ENCODE measurements at places on chromosomes 4 and X.
A peak's percentile ranks its signal among the peaks of the same experiment; 100 is the strongest.

DNA sequence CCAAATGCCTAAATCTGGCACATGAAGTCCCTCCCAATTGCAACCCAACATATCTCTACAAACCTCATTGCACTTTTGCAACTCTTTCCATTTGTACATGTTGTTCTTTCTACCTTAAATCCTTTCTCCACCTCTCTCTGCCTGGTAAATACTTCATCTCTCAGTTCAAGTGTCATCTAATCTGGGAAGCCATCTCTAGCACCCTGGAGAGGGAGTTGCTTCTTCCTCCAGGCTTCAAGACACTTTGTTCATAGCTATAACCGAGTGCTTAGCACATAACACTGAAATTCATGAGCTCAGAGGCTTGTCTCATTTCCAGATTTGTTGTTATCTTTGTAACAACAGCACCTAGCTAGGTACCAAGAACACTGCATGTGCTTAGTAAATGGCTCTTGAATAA lies 114.8 kb upstream of the NAP1L5 start:
- DNase-seq: no peak

- no peak for DNase-seq
These were observed 9.0 kb downstream of the TNIP2 start for GRCh38 chr4:2746891-2747695.

- DNase-seq: no peak
These were observed 117.2 kb downstream of the CFAP299 start for GRCh38 chr4:80452768-80453167.

DNA sequence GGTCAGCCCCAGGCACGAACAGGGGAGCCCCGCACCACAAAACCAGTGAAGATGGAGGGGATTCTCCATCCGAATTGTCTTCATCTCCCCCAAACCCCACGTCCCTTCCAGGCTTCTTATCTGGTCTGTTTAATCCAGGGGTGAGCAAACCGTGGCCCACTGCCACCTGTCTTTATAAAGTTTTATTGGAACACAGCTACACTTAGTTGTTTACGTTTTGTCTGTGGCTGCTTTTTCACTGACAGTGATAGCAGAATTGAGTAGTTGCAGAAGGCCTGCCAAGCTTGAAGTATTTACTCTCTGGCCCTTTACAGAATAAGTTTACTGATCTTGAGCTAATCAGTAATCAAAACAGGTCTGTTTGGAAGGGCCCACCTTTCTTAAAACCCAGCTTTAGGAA lies 324.0 kb downstream of the ARHGAP10 start:
- no peak for DNase-seq

DNA sequence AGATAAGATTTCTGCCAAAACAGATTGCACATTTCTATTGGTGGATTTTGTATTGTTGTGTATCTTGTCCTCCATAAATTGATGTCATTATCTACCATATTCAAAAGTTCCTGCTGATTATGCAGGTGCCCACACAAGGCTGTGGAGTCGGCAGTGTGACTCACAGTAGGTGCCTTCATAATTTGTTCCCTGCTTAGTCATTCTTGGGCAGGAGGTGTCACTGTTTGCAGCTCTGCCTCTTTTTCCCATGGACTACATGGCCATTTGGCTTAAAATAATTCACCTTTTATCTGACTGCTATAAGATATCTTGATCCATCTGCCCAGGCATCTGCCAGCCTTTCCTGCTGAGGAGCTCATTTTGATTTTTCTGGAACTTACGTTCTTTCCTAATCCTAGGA lies 33.6 kb upstream of the ENPEP start:
- DNase-seq: no peak

- DNase-seq: no peak
These were observed 6.8 kb downstream of the VGLL1 start for GRCh38 chrX:136538811-136539210.

DNA sequence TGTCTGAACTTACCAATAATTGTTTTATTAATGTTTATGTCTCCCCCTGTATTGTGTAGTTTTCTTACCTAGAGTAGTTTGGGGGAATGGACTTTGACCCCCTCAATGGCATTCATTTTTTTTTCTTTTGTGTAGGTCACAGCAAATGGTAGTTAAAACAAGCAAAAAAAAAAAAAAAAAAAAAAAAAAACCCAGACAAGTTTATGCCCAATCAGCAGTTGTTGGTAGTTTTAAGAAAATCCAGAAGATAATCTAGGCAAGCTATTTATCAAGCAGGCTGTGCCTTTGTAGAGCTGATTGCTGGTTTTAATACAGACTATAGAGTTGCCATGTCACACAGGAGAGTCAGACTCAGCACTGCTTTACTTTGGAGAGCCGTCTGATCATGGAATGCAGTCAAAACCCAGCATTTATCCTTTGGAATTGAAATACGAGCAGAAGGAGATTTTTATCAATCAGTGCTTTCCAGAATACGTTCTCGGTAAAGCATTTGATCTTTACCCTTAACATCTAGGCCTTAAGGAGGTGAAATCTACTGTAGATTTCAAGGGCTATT lies 16.6 kb downstream of the DCUN1D4 start:
- no peak for DNase-seq

GRCh38 chr4:93467484-93468155 lies 360.9 kb upstream of the ATOH1 start:
- DNase-seq: no peak

DNA sequence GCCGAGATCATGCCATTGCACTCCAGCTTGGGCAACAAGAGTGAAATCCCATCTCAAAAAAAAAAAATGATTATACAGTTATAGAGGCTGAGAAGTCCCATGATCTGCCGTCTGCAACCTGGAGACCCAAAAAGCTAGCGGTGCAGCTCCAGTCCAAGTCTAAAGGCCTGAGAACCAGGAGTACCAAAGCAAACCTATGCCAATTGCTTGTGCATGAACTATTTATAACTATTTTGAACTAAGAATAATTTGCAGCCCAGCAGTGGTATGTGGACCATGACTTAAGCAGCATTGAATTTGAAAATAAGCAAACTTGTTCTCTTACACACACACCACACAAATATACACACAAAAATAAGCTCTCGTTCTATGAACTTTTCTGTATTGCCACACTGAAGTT lies 51.8 kb downstream of the TASL start:
- DNase-seq: no peak

- peak; percentile 11 for DNase-seq
These were observed 131.4 kb downstream of the KLHL13 start for GRCh38 chrX:117985241-117985640.

GRCh38 chrX:17580539-17581152 lies 156.6 kb upstream of the SCML1 start:
- no peak for DNase-seq

DNA sequence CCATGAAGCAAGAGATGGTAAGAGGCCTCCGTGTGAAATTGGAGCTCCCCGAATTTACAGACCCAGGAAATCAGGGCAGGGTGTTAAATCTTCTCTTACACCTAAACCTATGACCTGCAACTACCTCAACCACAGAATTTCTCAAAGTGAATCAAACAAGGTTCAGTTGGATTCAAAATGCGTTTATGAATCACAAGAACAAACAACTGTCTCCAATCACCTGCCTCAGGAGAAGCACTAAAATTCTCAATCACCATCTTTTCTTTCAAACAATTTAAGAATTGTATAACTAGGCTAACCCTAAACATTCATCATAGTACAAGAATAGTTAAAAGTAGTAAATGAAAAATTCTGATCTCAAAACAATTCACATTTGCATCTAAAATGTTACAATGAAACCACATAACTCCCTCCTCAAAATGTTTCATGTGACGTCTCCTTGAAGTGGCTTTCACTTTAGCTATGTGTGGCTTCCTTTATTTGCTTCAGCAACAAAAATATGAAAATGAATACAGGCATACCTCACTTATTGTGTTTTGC lies 19.2 kb downstream of the PPP3CA start:
- DNase-seq: peak; percentile 25

- no peak for DNase-seq
These were observed 36.3 kb upstream of the AREG start for GRCh38 chr4:74408639-74409038.

GRCh38 chr4:148530114-148530513 lies 87.9 kb upstream of the NR3C2 start:
- DNase-seq: no peak

DNA sequence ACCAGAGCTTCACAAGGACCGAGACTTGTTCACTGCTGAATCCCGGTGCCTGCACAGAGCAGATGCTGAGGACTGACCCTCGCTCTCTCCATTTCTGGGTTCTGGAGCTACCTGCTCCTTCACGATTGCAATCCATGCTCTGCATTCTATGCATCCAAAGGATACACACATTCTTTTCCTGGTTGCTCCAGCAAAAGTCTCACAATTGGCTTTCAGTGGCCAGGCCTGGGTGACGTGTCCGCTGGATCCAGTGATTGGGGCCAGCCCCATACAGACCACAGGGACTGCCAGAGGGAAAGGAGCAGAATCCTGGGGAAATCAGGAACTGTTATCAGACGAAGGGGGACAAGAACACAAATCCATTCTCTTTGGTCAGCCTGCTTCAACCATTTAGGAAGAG lies 14.9 kb upstream of the CDKN2AIP start:
- DNase-seq: no peak

GRCh38 chr4:73740353-73740778 lies at the start of gene CXCL8:
CXCL8 (plus strand) TSS chr4:73740569; CDS start chr4:73740659, 90 bp downstream.
- DNase-seq: no peak

- DNase-seq: no peak
These were observed 553.3 kb upstream of the MAGEB2 start for GRCh38 chrX:29662101-29662500.

GRCh38 chr4:152085657-152086056 lies 324.9 kb upstream of the GATB start:
- no peak for DNase-seq

GRCh38 chr4:138789796-138790195 lies 225.8 kb upstream of the NOCT start:
- no peak for DNase-seq

- DNase-seq: no peak
These were observed 30.6 kb upstream of the CTSO start for GRCh38 chr4:155984106-155984797.

DNA sequence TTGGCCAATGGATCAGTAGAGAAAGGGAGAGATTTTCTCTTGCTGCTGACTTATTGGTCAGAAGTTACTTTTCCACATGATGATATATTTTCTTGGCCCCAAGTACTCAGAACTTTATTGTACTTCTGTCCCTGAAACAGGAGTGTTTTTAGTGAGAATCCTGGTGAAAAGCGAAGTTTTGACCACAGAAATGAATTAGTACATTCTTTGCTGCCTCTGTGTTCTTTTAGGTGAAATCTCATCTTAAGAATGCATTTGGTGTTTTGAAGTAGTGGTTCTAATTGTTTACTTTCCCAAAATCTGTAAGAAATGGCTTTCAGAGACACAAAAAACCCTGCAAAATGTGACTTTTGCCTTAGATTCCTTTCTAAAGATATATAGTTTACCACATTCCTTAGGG lies 240.4 kb downstream of the FRMPD4 start:
- no peak for DNase-seq

- DNase-seq: no peak
These were observed 42.8 kb downstream of the IL21 start for GRCh38 chr4:122577808-122578781.

GRCh38 chrX:136259543-136259942 lies 8.3 kb upstream of the MAP7D3 start:
- DNase-seq: no peak

All from GM06990 (cell line).